ENCODE measurements at places on chromosomes 3 and 15.
A peak's percentile ranks its signal among the peaks of the same experiment; 100 is the strongest.

DNA sequence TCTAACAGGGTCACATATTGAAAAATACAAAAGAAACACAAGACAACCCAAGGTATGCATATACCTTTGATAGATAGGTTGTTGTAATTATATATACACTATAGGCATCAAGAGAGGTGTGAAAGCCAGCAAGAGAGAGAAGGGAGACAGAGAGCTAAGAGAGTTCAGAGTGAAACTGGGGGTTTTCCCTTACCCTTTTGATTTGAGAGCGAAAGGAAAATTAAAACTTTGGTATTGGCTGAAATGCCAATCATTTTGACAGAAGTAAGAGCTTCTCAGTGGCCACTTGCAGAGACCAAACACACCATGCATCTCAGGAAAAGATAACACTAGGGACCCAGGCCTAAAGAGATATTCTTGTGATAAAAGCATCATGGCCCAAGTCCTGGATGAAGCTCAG lies 183.6 kb downstream of the SHOX2 start:
- no peak for DNase-seq

DNA sequence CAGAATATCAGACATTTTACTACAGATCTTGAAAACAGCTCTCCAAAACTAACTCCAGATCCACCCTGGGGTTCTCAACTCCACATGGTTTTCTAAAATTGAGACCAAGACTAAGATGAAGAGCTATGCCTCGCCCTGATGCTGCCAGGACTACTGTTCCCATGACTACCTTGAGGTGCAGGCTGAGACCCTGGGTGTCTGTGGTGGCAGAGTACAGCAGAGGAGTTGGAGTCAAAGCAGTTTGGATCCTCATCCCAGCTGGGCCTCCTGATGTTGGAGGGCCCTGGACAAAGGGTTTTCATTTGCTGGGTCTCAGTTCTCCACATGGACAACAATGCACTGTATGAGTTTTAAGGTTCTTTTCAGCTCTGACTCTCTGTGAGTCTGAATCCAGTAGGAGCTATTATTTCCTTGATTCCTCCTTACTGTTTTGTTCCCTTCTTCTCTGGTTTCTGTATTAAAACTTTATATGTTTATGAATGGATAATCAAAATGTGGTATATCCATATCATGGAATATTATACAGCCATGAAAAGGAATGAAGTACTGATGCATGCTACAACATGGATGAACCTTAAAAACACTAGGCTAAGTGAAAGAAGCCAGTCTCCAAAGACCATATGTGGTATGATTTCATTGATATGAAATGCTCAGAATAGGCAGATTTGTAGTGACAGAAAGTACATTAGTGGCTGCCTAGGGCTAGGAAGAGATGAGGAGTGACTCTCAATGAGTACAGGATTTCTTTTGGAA lies 93.0 kb downstream of the CPN2 start:
- DNase-seq: no peak

GRCh38 chr3:38126121-38126892 lies 10.6 kb downstream of the ACAA1 start:
- DNase-seq: no peak

- DNase-seq: no peak
Measured at GRCh38 chr3:136042608-136043221, 77.2 kb downstream of the PPP2R3A start.

- peak; percentile 58 for DNase-seq
Measured at GRCh38 chr15:31440754-31441311, 114.2 kb downstream of the KLF13 start.

DNA sequence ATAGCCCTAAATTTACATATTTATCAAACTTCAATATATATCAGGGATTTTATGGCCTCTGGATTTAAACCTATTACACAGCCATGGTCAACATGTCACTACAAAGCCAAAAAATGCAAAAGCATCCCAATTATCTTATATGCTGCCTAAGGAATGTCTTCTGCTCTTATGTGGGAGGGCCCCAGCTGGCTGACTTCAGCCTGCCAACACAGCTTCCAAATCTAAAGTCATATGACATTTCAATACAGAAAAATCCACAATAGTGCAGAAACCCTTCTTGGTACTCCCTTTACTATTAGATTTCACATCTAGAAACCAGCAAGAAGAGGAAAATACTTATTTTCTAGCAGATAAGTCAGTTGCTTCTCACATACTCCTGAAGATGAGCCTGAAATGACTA lies 6.4 kb downstream of the PFN2 start:
- no peak for DNase-seq

- no peak for DNase-seq
Measured at GRCh38 chr3:154590675-154591384, 160.8 kb upstream of the GPR149 start.

DNA sequence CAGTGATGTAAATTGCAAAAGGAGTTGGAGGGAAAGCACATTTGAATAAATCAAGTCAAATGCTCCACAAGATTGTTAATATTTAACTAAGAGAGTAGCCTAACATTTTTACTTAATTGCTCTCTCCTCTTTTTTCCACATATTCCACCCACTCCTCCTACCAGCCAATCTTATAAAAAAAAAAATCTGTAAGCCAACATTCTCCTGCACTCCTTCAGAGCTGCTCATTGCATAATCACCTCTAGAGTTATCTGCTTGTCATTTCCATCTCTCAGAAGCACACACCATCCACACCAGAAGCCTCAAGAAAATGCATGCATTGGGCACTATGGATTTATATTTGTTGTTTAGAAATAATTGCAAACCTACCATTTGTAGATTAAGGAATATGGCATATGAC lies 64.1 kb downstream of the CADPS start:
- no peak for DNase-seq

- peak; percentile 16 for DNase-seq
Measured at GRCh38 chr3:188154809-188155574, 1.0 kb downstream of the LPP start.
